ENCODE measurements at places on chromosomes 7 and 10.
A peak's percentile ranks its signal among the peaks of the same experiment; 100 is the strongest.

DNA sequence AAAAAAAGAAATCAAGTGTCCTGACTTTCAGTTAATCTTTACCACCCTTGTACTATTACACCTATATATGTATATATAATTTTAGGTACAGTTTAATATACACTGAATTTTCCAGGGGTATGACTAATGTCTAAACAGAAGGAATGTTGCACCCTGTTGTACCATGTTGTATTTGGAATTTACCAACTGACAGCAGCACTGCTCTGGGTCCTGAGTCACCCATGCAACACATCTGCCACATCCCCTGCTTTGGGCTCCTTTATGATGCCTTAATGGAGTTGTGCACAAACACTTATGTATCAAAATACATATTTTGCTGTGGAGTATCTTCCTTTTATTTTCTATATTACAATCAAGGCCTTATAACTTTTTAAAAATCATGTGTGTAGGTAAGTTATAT lies 21.2 kb downstream of the YAE1 start:
- DNase-seq: no peak

DNA sequence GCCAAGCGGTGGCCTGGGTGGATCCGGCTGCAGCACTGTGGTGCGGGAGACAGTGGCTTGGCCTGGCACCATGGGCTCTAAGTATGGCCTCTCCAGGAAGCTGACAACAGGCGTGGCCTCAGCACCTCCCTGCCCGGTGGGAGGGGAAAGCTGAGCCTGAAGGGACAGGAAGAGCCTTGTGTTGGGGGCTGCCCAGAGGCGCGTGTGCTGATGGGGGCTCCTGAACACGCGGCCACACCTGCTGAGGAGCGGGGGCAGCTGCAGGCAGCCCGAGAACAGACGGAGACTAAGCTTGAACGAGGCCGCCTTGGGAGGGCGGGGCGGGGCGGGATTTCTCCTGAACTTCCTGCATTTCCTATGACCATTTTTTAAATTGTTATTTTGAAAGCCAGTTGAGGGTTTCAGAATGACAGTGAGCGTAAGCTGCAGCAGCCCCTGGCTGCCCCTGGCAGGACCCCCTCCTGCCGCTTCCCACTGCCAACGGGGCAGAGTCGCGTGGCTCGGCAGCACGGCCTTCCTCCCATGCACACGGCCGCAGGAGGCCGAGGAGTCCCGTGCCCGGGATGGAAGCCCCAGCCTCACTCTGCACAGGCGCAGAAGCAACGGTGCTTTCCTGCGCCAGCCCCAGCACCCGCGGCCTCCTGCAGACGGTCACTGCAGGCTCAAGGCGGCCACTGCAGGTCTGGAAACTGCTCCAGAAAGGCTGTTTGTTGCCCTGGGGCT lies 43.2 kb downstream of the DPYSL4 start:
- peak; percentile 67 for DNase-seq

- no peak for DNase-seq
Measured at GRCh38 chr7:91504919-91505318, 240.7 kb downstream of the FZD1 start.

DNA sequence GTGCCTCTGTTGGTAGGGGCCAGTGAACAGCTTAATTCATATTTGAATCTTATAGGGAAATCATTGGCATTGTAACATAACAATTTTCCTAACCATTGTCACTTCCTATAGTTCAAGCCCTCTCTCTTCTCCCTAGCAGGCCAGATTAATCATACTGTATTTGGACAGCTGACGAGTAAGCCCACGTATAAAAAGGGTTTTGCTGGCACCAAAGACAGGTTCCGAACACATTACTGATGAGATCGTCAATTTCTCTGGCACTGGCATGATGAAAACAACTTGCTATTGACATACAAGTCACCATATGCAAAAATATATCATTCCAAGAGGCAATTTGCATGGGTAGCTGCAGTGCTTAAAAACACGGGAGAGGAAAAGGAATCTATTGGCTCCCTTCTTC lies 891.1 kb upstream of the AUTS2 start:
- DNase-seq: no peak

DNA sequence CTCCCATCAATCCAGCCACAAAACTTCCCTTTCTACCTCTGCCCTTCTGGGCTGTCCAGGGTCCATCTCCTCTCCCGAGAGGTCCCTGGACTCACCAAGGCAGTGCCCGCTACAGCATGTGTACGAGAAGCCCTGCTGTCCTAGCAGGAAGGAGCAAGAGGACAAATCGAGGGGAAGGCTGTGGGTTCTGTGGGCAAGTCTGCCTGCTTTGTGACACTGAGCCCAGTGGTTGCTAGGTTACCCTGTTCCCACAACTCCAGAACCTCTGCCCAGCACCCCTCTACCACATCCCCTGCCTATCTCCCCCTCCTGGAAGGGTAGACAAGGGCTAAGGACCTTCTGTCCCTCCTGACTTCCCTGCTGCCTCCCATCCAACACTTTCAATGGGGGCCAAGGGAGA lies at the start of gene TBATA:
TBATA (minus strand) TSS at position 188 of the 400 bp plus-strand sequence. CDS start 1,998 bp downstream, outside the sequence.
- DNase-seq: no peak

GRCh38 chr10:103690281-103690680 lies 165.1 kb downstream of the SH3PXD2A start:
- no peak for DNase-seq

DNA sequence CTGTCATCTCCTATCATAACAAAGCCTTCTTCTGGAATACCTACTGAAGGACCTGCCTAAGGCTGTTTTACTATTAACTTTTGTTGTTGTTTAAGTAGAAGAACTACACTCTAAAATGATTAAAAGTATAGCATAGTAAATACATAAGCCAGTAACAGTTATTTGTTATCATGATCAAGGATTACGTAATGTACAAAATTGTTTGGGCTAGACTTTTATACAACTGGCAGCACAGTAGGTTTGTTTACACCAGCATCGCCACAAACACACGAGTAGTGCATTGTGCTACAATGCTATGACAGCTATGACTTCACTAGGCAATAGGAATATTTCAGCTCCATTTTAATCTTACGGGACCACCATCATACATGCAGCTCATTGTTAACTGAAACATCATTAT lies 169.1 kb downstream of the LRRN3 start:
- DNase-seq: no peak

GRCh38 chr10:15188603-15189002 lies 20.1 kb upstream of the NMT2 start:
- no peak for DNase-seq

- no peak for DNase-seq
Measured at GRCh38 chr10:18822156-18822555, 162.9 kb downstream of the ARL5B start.

DNA sequence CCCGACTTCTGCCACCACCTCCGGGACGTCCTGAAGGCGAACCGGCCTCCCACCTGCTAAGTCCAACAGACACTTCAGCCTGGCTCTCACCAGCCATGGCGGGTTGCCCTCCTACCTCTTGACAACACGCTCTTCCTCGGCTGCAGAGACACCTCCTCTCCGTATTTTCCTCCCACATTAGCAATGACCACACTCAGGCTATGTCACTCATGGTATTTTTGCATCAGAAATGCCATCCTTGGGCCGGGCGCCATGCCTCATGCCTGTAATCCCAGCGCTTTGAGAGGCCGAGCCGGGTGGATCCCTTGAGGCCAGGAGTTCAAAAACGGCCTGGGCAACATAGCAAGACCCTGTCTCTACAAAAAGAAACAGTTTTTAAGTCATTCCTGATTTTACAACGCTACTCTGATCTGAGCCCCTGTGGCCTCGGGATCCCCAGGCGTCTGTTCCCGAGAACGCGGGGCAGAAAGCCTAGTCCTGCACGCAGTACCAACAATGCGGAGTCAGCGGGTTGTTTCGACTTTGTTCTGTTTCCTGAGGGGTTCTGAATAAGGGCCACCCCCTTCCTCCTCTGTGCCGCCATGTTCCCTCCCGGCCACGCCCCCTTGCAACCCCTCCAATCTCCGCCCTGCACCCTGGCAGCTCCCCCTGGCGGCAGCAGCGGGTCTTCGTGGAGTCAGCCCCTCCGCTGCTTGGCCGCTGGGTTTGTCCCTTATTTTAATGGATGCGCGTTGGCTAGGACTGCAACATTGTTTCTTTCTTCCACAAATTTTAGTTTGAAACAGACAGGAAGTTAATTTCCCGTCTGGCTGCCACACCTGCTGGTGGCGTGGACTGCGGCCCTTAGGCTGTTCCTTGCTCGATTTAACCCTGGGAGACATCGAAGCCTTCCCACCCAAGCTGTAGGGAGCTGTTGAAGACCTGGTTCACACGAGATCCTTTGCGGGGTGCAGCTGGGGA lies 9.7 kb upstream of the ZFAND2A start:
- peak; percentile 64 for DNase-seq

GRCh38 chr7:80098795-80099194 lies 35.8 kb upstream of the GNAI1 start:
- DNase-seq: no peak

DNA sequence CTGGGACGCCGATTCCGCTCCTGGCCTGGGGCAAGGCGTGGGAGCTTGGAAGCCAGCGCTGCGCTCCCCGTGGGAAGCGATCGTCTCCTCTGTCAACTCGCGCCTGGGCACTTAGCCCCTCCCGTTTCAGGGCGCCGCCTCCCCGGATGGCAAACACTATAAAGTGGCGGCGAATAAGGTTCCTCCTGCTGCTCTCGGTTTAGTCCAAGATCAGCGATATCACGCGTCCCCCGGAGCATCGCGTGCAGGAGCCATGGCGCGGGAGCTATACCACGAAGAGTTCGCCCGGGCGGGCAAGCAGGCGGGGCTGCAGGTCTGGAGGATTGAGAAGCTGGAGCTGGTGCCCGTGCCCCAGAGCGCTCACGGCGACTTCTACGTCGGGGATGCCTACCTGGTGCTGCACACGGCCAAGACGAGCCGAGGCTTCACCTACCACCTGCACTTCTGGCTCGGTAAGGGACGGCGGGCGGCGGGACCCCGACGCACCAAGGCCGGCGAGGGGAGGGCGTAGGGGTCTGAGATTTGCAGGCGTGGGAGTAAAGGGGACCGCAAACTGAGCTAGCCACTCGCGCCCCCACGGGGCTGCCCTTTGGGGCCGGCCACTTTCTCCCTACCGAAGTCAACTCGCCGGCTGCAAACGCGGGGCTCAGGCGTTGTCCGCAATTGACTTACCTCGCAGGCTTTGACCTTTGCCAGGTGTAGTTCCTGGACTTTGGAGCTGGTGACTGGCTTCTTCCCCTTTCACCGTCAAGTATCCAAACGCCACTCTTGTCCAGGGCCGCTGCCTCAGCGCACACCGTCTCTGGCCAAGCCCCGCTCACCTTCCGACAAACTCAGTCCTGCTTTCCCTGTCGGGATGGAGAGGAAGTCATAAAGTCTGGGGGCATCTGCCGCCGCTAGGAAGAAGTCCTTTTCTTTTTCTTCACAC lies at the start of gene SCIN:
SCIN (plus strand) TSS at position 187 of the 928 bp plus-strand sequence; CDS start at position 254, 67 bp downstream.
- peak; percentile 42 for DNase-seq

All from right hindlimb (tissue), 1 donor.